ENCODE measurements at places on chromosomes 5 and 9.

DNA sequence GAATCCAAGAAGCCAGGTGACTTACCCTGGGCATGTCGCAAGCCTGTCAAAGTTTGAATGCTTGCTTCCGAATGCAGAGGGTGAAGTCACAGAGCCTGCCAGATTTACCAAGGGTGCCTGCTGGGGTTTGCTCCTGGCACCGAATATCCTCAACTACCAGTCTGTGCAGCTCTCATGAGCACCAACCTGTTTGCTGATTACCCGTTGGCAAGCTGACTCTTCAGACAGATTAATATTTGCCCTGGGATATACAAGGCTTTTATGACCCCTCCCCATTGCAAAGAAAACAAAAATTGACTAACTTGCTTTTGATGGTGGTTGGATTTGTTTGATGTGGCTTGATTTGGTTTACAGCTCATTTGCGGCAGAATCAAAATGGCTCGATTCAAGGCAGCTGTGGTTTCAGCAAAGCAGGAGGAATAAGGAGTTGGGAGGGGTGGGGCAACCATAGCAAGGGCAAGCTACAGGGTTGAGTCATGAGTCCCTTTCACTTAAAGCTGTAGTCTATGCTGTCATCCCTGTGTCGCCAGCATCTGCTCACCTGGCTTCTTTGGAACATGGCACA is 82.3 kb upstream of the AGXT2 start:
- DNase-seq: no peak

- no peak for DNase-seq
Measured at GRCh38 chr5:177419046-177419445, 7.4 kb upstream of the GRK6 start.

GRCh38 chr5:78492650-78493049 is 132.2 kb downstream of the SCAMP1 start:
- DNase-seq: no peak

GRCh38 chr5:130116972-130117371 is 212.7 kb downstream of the CHSY3 start:
- no peak for DNase-seq

- DNase-seq: no peak
Measured at GRCh38 chr5:44336708-44337107, 52.5 kb downstream of the FGF10 start.

DNA sequence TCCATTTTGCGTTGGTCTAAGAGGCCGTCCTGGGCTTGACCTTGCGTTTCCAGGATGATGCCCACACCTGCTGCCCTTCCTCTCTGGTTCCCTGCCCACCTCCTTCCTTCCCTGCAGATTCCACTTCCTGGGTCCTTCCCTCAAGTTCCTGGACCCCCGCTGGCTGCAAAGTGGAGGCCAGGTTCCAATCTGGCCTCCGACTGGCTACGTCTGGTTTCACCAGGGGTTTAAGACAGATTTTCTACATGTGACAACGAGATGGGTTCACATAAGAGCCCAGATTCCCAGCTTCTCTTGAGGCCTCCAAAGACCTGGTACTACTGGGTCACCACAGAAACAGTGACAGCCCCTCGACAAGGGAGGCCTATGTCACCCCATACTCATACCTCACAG is 2.1 kb downstream of the MGAT4B start:
- DNase-seq: no peak

GRCh38 chr9:121455527-121456239 is 44.0 kb downstream of the GGTA1 start:
- DNase-seq: peak; percentile 96

DNA sequence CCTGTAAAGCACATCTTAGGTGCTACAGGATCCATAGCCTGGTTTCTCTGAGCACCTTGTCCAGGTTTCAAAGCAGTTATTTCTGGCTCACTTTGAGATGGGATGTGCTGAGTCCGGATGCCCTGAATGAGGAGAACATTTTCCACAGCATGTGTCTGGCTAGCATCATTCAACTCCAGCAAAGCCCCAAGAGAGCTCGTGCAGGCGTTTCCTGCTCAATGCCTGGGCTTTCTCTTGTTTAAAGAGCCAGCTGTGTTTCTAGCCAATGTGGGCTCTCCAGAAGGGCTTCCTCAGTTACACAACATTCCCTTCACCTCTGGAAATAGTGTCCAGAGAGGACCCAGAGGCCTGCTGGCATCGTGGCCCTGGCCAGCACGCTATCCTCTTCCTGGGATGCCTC is 411.7 kb downstream of the DMAC1 start:
- no peak for DNase-seq

DNA sequence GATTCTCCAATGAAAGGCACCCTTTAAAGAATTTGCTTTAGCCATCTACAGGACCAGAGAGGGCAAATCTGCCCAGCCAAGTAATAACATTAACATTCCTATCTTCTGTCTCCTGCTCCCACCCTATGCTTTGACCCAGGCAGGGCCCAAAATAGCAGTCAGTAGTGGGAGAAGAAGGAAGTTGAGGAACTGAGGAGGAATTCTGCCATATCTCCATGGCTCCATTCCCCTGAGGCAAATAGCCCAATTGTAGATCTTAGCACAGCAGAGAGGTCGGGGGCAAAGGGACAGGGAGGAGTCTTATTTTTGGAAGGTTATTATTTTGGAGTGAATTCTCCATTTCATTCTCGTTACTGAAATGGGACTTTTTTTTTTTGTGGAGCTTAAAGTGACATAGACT is 111.1 kb upstream of the IFNK start:
- no peak for DNase-seq

DNA sequence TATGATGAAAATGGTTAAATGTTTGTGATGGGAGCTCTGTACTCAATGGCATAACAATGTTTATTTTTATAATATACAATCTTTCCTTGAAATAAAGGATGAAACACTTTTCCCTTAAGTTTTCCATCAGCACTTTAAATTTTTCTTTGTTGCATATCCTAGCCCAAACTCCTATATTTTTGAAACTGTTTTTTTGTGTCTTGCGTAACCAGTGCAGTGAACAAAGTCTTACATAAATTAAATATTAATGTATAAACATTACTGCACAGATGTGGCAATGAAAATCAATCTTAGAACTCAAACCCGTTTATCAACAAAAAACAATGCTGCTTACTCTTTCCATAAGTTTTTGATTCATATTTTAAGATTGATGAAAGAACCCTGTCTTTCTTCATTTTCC is 34.1 kb upstream of the IL31RA start:
- no peak for DNase-seq

GRCh38 chr9:111561165-111561719 is 36.3 kb downstream of the ZNF483 start:
- DNase-seq: no peak

DNA sequence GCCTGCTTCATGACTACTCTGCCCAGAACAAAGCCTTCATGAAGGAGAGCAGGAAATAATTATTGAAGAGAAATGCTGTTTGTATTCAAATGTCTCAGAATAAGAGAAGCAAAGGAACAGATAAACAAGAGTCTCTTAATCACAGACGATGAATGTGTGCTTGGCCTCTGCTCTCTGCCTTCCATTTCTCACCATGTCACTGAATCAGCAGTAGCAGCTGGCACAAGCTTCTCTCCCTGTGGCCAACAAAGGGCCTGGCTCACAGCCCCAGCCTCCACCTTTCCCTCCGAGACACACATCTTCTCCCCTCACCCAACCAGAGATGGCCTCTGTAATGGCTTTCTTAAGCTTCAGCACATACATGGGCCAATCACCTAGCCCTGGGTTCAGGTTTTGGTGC is 128.1 kb upstream of the SLIT3 start:
- DNase-seq: no peak

DNA sequence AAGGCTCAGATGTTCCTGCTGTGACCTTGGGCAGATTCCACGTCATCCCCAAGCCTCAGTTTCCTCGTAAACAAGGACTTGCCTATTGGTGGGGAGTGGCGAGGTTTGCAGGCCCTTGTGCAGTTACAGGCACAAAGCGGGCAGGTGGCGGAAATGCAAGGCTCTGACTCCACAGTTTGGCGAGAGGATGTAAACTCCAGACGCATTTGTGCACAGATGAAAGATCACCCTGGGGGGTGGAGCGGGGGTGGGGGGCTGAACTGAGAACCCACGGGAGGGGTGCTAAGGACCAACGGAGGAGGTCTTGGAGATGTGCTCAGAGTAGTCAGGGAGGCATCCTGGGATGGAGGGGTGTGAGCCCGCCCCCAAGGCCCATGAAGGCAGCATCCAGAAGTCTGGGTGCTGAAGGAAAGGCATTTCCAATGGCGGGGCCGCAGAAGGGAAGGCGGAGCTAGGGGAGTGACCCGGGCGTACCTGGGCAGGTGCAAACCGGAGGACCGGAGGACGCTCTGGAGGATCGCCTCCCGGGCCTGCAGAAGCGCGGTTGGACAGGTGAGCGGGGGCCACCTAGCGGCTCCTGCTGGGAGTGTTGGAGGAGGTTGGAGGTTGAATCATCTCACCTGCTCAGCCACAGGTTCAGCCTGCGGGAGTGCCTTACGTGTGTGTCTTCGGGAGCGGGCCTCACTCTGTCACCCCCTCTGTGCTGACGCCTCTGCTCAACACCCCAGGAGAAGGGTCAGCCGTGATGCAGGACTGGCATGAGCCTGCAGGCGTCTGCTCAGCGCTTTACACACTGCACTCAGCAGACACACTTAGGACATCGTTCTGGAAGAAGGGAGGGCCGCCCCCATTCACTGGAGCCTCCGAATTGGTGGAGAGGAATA is 1.9 kb upstream of the FIBCD1 start:
- peak; percentile 4 for DNase-seq

DNA sequence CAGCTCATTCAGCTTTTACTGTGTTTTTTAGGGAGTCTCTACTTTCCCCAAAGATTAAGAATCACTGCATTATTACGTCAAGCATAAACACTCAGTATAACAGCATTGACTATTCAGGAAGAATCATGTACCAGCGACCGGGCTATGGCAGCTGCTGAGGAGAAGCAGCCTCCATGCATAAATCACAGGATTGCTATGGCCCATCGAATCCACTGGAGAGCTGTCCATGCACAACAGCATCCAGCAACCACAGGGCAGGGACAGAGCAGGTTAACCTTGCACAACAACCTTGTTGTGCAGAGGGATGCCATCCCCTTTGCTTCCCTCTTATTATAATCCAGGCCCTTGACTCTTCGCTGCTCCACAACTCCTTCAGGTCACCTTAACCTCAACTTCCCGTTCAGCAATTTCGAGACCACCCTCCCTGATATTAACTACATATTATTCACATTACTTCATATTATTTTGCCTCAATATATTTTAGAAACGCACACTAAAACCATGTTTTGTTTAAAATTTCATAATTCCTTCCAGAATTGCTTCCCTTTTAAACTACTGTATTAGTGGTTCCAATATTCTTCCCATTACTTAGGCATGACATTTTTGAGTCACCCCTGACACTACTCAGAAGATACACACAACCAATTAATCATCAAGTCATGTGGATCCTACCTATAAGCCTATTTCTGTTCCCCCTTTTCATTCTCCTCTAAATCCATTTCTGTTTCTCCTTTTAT is 991 bp downstream of the IARS1 start:
- no peak for DNase-seq

- DNase-seq: no peak
Measured at GRCh38 chr9:136316896-136317676, 10.3 kb upstream of the GPSM1 start.

GRCh38 chr5:180640861-180641565 is 8.4 kb downstream of the FLT4 start:
- DNase-seq: no peak

DNA sequence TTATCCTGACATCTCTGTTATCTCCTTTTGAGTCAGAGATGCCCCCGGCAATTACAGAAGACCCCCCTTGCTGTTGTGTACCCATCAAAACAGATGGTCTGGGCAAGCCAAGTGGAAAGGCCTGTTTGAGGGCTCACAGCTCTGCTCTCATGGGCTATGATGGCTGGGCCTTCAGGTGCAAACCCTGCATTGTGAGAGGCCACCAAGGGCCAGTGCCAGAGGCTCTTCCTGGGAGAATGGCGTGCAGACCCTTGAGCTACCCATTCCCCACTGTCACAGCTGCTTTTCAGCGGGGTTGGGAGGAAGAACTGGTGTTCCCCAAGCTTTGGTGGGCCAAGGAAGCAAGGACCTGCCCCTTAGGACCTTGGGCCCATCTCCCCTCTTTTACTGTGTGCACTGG is 174.7 kb upstream of the PPP1R26 start:
- no peak for DNase-seq

DNA sequence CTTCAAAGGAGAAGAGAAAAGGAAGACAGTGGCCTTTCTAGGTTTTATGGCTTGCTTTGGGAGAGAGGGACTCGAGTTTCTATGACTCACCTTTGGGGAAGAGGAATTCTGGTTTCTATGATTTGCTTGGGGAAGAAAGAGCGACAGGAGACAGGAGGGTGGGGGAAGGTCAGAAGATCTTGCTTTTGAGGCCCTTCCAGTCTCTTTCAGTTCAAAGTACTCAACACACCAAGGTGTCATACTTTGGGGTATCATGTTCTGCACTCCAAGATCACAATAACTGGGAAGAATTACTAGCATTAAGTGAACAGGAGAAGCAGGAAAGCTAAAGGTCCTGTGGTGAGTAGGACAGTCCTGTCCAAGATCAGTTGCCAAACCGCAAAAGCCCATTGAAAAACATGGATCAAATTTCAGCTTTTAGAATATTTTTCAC is 324.5 kb downstream of the ARHGEF28 start:
- DNase-seq: no peak

GRCh38 chr9:85347541-85347940 is 394.2 kb downstream of the AGTPBP1 start:
- DNase-seq: no peak

GRCh38 chr5:133749331-133749985 is 137.1 kb upstream of the FSTL4 start:
- no peak for DNase-seq

Measured in bone marrow (tissue), 2 donors.